ENCODE measurements at places on chromosomes 5 and 9.

- DNase-seq, result no peak
Measured at GRCh38 chr5:124402144-124402581, 344.3 kb downstream of the ZNF608 start.

- DNase-seq, result no peak
Measured at GRCh38 chr9:75927356-75927755, 36.9 kb downstream of the PCSK5 start.

- no peak for DNase-seq
Measured at GRCh38 chr5:26955161-26955560, 83.2 kb downstream of the CDH9 start.

DNA sequence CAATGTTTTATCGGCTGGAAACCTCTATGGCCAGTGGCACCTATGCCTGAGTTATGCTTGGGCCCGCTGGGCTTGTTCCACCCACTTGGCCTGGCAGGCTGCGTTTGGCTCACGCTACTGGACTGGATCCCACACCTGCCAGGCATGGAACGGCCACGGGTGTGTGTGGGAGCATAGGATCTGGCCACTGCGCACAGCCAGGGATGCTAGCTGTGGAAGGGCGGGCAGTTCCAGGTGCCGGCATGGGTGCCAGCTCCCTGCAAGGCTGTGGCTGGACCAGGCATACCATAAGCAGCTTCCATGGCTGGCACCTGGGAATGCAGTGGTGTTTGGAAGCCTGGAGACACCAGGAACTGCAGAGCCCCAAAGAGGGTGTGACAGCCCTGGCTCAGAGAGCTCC lies 1063.9 kb upstream of the ACO1 start:
- DNase-seq, result no peak

- no peak for DNase-seq
Measured at GRCh38 chr9:117656002-117656401, 48.2 kb upstream of the TLR4 start.

DNA sequence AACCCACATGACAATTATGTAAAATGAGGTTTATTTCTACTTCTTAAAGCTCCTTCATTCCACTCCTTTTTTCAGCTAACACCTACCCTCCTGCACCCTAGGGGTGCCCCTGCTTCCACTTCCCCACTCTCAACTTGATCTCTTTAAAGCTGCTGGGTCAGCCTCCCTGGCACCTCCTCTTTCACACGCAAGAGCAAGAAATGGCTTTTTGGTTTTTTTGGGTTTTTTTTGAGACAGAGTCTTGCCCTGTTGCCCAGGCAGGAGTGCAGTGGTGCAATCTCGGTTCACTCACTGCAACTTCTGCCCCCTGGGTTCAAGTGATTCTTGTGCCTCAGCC lies 64.4 kb downstream of the SUSD1 start:
- no peak for DNase-seq

- DNase-seq, result no peak
Measured at GRCh38 chr9:99105152-99106043, 485 bp downstream of the TGFBR1 start.

GRCh38 chr5:149915392-149916260 lies 29.0 kb downstream of the PDE6A start:
- DNase-seq, result no peak

DNA sequence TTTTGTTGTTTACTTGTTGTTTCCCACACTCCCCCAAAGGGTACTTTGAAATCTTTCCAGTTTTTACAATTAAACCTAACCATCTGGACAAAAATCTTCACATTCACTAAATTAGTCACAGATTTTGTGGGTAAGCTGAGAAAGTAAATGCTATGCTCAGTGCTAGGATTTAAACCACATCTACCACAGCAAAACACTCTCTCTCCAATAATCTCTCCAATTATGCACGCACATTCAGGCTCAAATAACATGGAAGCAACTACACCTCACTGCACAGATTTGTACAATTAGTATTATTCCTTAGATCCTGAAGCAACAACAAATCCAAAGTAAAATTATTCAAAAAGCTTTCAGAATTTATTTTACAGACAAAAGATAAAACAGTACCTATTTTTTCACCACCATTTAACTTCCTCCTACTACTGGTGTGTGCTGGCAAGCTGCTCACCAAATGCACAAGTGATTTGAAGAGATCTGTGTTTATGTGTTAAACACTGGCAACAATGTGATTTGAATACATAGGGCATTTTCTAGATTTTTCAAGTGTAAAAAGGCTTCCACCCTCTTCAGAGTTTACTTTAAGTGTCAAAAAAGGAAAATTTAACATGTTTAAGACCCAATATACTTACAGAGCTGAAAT lies 16.6 kb downstream of the ZNF608 start:
- no peak for DNase-seq

GRCh38 chr9:77563174-77563573 lies 84.9 kb downstream of the GNA14 start:
- no peak for DNase-seq

GRCh38 chr9:137639303-137640051 lies 20.7 kb downstream of the EHMT1 start:
- no peak for DNase-seq

DNA sequence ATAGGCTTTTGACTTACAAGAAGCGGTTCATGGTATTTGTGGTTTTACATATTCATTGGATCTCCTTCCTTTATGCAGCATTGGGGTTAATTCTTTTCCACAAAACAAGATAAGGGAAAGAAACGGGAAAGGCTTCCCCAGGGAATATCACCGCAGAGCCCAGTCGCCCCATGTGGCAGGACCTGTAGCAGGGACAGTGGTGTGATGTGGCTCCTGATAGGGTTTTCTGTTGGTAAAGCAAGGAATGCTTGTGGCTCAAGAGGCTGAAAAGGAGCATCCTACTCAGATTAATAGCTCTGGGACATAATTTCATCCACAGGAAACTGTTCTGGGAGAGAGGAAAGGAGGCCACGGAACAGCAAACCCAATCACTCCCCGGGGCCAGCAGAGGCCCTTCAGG lies 699.9 kb downstream of the MTRR start:
- no peak for DNase-seq

Measured in HCT116 (cell line).